ENCODE measurements at places on chromosomes 7 and 10.

DNA sequence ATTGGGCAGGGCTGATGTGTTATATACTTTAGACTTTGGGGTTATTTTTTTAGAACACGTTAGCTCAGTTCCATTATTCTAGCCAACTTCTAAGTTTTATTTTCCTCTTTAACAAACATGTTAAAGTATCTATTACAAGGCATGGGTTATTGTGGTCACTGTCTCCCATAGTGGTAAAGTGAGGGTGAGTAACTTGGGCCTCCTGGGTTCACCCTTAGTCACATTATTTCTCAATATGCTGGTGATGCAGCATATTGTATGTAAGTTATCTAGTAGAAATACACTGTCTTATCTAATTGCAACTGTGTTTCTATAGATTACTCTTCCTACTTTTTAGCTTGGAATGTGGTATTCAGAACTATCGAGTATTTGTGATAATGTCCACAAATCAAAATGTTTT, 65.9 kb downstream of the BBS9 start:
- DNase-seq, result peak; percentile 39

- DNase-seq, result no peak
These were observed 14.8 kb upstream of the CNPY1 start for GRCh38 chr7:155560982-155561686.

DNA sequence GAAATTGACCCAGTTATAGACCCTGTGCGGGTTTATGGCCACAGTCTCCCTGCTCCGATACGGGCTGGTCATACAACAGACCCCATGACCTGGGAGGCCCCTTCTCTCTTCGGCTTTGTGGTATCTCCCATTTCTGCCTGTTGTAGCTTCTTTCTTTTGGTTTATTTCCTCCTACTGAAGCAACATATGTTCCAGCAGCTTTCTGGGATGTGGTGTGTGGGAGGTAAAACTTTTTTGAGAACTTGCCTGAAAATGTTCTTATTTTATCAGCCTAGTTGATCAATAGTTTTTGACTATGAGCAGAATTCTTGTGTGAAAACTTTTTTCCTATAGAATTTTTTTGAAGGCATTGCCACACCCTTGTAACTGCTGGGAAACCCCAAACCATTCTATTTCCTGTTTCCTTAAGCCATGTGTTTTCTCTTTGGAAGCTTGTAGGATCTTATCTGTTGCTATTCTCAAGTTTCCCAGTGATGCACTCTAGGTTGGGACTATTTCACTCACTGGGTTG, 80.0 kb downstream of the DAGLB start:
- DNase-seq, result no peak

GRCh38 chr7:43363035-43363791, 219.7 kb upstream of the STK17A start:
- DNase-seq, result peak; percentile 13

DNA sequence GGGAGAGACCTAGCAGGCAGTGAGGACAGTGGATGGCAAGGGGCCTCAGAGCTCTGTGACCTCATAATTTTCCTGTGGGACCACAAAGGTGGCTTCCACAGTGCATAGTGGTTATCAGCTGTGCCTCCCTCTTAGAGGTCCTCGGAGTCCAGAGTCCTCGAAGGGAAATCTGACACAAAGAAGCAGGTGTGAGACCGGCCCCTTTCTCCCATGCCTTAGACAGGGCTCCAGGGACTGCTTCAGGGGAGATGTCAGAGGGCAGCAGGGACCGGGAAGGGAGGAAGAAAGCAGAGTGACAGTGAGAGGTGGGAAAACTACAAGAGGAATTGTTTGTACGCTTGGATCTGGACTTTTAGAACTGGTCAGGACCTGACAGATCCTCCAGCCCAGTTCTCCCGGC, 66.3 kb downstream of the BAMBI start:
- no peak for DNase-seq

- DNase-seq, result no peak
These were observed 2.5 kb downstream of the TRIM8 start for GRCh38 chr10:102646610-102647442.

DNA sequence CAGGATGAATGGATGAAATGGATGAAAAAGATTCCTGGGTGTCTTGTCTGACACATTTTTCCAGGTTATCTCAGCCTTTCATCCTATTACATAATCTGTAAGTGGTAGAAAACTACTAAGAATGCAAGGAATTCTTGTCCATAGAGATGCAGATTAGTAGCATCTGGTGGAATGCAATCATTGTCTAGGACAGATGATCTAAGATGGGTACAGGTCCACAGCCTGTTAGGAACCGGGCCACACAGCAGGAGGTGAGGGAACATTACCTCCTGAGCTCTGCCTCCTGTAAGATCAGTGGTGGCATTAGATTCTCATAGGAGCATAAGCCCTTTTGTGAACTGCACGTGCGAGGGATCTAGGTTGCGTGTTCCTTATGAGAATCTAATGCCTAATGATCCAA, 225.0 kb downstream of the CALN1 start:
- DNase-seq, result no peak

- no peak for DNase-seq
These were observed 1.8 kb downstream of the LRRC18 start for GRCh38 chr10:48937796-48938195.

DNA sequence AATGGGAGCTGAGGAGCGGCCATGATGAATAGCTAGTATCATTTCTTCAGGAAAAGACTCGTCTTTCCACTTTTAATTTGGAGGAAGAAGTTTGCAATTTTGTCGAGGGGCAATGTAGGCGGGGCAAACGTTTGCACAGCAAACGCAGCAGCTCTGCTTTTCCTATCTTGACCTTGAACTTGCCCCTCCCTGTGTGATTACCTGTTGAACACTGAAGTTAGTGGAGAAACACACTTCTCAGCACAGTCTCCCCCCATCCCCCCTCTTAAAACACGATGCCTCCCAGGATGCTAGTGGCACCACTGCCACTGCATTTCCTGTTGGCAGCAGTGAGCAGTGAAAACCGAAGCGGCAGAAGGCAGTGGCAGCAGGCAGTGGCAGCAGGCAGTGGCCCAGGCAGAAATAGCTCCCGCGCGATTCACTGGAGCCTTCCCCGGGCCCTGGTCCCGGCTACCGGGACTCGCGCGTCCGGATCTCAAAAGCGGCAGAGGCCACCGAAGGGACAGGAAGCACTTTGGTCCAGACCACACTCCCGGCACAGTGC, at the start of gene EPDR1:
TSS of gene EPDR1 (plus strand) at position 336 of the 544 bp plus-strand sequence. CDS start 300 bp downstream, outside the sequence.
- no peak for DNase-seq

- DNase-seq, result no peak
These were observed 8.2 kb upstream of the RHBDD2 start for GRCh38 chr7:75870557-75871161.
